ENCODE measurements at places on chromosomes 2 and 18. TPM values are rescaled to one million over a fixed set of nuclear protein-coding genes. Genes with fewer than 3 reads are reported as not detected.
A peak's percentile ranks its signal among the peaks of the same experiment; 100 is the strongest.

GRCh38 chr2:101742547-101742946 is 45.0 kb downstream of the MAP4K4 start:
- H3K27me3 ChIP-seq: no peaks in the 10 kb centered on the region
- no peak overlapping the region for H3K27ac ChIP-seq
- no peak for DNase-seq

GRCh38 chr2:216082805-216083204 is 1.1 kb downstream of the TMEM169 start:
- no peaks in the 10 kb centered on the region for H3K27me3 ChIP-seq
- H3K4me3 ChIP-seq: peak overlapping the region; percentile 99
- H3K36me3 ChIP-seq: peaks cover 14% of the 10 kb centered on the region
- no peak for DNase-seq

DNA sequence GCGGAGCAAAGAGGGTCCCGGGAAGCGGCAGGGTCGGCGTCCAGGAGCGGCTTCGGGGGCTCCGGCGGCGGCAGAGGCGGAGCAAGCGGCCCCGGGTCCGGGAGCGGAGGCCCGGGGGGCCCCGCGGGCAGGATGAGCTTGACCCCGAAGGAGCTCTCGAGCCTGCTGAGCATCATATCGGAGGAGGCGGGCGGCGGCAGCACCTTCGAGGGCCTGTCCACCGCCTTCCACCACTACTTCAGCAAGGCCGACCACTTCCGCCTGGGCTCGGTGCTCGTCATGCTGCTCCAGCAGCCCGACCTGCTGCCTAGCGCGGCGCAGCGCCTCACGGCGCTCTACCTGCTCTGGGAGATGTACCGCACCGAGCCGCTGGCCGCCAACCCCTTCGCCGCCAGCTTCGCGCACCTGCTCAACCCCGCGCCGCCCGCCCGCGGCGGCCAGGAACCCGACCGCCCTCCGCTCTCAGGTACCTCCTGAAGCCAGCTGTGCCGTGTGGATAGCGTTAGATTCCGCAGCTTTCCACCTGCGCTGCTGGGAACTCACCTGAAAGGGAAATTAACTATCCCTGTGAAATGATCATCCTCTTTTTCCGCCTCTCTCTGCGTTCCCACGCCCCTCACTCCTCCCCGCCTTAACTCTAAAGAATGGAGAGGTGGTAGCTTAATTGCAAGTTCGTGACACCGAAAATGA is 472 bp downstream of the CNOT11 start:
- DNase-seq: peak; percentile 72
- peaks cover 25% of the 10 kb centered on the region for H3K36me3 ChIP-seq
- H3K27ac ChIP-seq: peak overlapping the region; percentile 98
- H3K4me3 ChIP-seq: peak overlapping the region; percentile 99
- peaks cover 60% of the 10 kb centered on the region for H3K4me1 ChIP-seq

DNA sequence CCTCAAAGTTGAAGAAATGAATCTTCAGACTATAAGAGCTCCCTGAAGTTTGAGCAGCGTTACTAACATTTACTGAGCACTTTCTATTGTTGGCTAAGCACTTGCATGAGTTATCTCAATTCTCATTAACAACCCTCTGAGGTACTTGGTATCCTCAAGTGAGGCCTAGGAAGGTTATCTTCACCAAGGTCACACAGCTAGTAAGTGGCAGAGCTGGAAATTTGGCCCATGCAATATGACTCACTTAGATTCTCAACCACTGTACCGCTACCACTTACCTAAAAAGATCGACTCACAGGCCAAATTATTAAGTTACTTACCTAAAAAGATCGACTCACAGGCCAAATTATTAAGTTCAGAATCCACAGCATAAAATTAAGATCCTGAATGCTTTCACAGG is 8.7 kb upstream of the METAP1D start:
- H3K27me3 ChIP-seq: peaks cover 8% of the 10 kb centered on the region
- H3K4me1 ChIP-seq: no peaks in the 10 kb centered on the region
- H3K36me3 ChIP-seq: no peaks in the 10 kb centered on the region
- DNase-seq: no peak

- H3K27me3 ChIP-seq: peaks cover 51% of the 10 kb centered on the region
- no peak overlapping the region for H3K27ac ChIP-seq
- DNase-seq: peak; percentile 25
- H3K4me3 ChIP-seq: no peak overlapping the region
Observed at GRCh38 chr2:191566344-191566743, 111.6 kb upstream of the NABP1 start.

MOB1A gene
- total RNA-seq: 207 TPM

CNRIP1 gene
- not detected for total RNA-seq

SMAD2 gene
- total RNA-seq: 383 TPM

GALNT3 gene
- 4.8 TPM for total RNA-seq

SCRN3 gene
- 14.0 TPM for total RNA-seq

ALPP gene
- not detected for total RNA-seq

OTX1 gene
- total RNA-seq: not detected

All from activated T-helper 1 cell treated with anti-CD3 and anti-CD28 coated beads, Interleukin-12 subunit alpha, Interleukin-12 subunit beta, Interleukin-2, Interleukin-4 antibody, amounts not matched to agents 30 ng/mL and 10 ng/mL and 1 ng/mL, durations not matched to agents 14 hours and 24 hours and 36 hours (primary cell).